Large intestine (tissue), 12 donors: ENCODE measurements at places on chromosomes 1 and 21. TPM values are rescaled to one million over a fixed set of nuclear protein-coding genes. Genes with fewer than 3 reads are reported as not detected.

DNA sequence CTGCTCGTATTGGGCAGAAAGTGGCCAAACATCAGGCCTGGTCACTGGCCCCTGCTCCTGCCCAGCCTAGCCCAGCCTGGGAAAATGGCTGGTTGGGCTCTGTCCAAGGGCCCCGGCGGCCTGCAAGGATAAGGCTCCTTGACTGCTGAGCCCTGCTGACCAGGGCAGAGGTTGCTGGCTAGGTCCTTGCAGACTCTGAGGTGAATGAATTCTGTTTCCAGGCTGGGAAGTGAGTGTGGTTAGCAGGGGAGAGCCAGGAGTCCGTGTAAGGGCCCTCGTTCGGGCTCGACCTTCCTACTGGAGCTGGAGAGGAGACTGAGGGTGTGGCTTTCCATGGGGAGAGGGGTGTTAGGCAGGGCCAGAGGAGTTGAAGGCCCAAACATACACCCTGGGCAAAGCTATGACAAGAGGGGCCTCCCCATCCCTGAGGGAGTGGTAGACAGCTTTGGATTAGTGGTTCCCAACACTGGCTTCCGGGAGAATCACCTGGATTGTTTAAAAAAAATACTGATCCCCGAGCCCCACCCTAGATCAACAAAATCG lies 20.6 kb downstream of the CSF1 start:
- peak; percentile 79 for DNase-seq

DNA sequence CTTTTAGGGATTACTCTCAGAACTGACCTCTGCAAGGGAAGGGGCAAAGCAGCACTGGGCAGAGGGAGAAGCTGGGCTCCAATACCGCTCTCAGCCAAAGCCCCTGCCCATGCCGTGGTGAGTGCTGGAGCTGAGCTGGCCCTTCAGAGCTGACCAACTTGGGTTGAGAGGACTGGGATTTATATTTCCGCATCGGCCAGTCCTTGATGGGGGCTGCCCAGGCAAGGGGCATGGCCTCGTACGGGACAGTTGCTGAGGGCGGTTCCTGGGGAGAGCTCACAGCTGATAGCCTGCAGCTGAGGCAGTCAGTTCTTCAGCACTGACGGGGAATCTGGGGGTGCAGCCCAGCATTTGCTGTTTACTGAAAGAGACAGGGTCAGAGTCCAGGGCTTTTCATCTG lies 8.0 kb downstream of the HUNK start:
- DNase-seq: no peak

PBX1 gene
- 60.8 TPM for polyA plus RNA-seq

KRTAP13-2 gene
- polyA plus RNA-seq: not detected

DNA sequence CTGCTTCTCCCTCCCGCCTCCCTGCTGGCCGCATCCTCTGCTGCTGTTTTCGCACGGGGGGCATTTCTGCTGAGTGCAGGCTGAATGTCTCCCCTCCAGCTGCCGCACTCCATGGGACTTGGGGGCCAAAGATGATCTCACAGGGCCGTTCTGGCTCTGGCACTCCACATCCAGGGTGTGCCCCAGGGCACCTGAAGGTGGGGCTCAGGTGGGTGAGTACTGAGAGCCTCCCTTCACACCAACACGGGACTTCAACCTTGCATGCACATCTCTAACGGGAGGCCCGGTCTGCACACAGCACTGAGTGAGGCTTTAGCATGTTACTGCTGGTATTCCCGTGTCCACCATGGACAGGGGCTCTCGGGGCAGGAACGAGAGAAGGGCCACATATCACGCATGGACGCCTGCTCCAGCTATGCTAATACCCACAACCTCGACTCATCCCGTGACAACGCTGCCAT lies 88.9 kb downstream of the DMRTB1 start:
- no peak for DNase-seq

LCE1C gene
- polyA plus RNA-seq: not detected

DNA sequence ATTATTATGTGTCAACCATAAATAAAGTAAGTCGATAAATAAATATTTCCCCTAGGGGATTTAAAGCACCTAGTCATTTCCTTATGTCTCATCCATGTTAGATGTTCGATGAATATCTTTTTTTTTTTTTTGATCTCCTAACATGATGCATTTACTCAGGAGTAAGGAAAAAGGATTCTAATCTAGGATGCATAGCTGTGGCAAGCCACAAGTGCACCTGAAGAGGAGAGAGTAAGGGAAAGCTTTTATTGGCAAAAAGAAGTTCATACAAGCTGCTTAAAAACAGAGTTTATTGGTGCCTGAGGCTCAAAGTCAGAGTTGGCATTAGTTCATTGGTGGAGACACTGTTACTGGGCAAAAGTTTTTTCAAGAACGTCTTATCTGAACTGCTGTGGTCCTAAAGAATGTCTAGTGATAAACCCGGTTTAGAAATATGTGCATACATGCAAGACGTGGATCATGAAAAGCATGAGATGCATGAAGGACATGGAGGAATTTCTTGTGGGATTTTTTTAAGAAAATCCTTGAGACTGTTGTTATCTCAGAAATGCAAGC lies 51.7 kb downstream of the SWT1 start:
- no peak for DNase-seq

DNA sequence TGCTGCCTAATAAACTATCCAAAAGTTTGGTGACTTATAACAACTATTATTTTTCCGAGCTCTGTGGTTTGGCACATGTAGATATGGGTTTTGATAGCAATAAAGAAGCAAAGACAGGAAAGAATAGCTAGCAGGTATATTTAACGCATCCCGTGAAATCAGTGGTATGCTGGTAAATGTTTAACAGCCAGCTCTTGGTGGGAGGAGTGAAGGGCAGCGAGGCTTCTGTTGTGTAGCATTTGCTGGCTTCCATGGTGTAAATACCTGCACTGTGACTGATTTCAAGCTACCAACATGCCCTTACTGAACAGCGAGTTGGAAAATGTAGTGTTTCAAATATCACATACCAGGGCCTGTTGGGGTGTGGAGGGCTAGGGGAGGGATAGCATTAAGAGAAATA lies 291.0 kb downstream of the PRDM2 start:
- peak; percentile 17 for DNase-seq

- no peak for DNase-seq
Measured at GRCh38 chr1:173666646-173667045, 3.0 kb downstream of the ANKRD45 start.

GRCh38 chr1:223796210-223796609 lies 49.5 kb downstream of the TP53BP2 start:
- no peak for DNase-seq

DNA sequence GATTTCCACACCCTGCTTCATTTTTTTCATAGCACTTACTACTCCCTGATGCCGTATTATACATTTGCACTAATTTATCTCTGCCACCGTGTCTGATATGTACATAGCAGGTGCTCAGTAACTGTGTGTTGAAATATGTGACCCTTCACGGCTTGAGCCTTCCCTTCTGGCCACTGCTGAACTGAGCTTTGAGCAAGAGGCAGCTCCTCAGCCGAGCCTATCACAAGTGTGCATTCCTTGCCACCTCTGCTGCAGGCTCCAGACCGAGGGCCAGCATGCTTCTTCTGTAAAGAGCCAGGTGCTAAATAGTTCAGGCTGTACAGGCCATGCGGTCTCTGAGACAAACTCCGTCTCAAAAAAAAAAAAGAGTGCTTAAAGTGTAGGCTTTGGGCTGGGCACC lies 22.6 kb downstream of the PLEKHM2 start:
- no peak for DNase-seq

PRSS38 gene
- not detected for polyA plus RNA-seq

RIPK4 gene
- polyA plus RNA-seq: 22.2 TPM

GRCh38 chr21:34807146-34807880 lies 138.5 kb downstream of the CLIC6 start:
- no peak for DNase-seq

DNA sequence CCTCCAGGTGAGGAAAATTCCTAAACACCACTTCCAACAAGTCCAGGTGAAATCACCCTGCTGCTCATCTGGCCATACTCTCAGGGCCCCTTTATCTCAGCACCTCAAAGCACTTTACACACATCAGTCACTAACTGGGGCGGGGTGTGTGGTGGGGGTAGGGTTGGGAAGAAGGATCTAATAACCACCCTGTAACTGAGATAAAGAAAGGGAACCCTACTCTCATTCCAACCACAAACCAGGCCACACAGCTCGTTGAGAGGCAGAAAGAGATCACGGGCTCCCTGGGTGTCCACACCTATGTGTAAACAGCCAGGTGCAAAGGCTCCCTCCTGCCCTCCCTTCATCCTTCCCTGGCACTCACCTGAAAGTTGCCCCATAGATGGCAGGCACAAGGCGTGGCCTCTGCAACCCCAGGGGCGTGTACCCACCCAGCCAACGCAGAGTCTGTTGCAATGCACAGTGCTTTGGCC lies 20.4 kb downstream of the GPR161 start:
- peak; percentile 78 for DNase-seq

GRCh38 chr1:167486090-167486824 lies 32.1 kb downstream of the CD247 start:
- DNase-seq: no peak

SV2A gene
- polyA plus RNA-seq: 5.1 TPM

OLIG2 gene
- polyA plus RNA-seq: not detected

WDR64 gene
- polyA plus RNA-seq: 0.03 TPM

GRCh38 chr1:219651993-219652392 lies 39.1 kb upstream of the ZC3H11B start:
- DNase-seq: no peak

DNA sequence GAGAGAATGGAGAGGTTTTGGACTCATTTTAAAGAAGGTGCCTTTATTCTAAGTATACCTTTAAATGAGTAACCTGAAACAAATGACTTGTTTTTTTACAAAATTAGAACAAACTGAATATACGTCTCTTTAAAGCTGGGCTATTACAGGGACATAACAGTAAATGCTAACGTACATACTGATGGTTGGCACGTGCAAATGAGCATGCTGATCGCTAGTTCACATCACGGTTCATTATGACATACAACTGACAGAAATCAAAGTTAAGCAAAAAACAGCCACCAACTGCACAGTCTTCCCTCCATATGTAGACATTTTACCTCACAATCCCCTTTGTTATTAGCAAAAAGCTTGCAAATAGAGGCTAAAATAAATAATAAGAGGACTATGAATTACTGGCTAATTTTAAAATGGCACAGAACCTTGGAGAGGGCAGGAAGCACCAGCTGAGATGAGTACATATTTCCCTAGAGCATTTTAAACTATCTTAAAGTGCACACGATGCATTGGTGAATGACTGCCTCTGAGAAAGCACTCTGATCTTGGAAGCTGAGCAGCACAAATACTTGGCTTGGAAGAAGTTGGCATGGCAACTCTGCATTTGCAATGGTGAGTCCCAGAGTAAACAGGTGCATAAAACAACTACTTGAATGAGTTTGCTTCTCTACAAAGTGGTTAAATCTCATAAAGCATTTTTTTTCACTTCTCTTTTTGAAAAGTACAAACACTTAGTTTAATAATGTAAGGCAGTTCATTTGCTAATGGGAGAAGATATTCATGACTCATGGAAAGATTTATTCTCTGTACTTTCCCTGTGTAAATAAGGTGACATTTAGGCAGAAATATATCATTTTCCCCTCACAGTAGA lies 204.7 kb downstream of the LHX8 start:
- DNase-seq: no peak

CLEC20A gene
- polyA plus RNA-seq: 0.09 TPM

SPATA17 gene
- polyA plus RNA-seq: 2.6 TPM

DNA sequence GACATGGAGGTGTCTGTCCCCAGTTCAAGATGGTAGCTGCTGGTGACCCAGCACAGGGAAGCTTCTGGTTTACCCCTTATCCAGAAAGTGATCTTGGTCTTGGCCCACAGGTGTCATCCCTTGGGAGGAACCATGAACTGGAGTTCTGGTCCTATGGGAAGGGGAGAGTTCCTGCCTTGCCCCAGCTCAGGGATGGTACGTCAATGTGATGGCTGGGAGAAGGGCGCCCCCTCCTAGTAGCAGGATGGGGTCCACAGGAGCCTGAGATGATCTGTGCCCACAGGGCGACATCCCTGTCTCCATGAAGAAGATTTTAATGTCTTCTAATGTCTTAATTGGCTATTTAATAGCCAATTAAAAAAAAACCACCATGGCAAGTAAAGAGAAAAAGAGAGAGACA lies 249.8 kb downstream of the SIPA1L2 start:
- no peak for DNase-seq

- no peak for DNase-seq
Measured at GRCh38 chr1:215007880-215008279, 74.7 kb upstream of the KCNK2 start.

CYP4A22 gene
- 0.03 TPM for polyA plus RNA-seq

GRCh38 chr1:205284420-205285144 lies 37.0 kb downstream of the NUAK2 start:
- peak; percentile 85 for DNase-seq

GRCh38 chr1:215835951-215836350 lies 268.8 kb downstream of the KCTD3 start:
- DNase-seq: no peak

GRCh38 chr1:1171161-1171545 lies 2.5 kb upstream of the TTLL10 start:
- no peak for DNase-seq

- no peak for DNase-seq
Measured at GRCh38 chr1:240496941-240497340, 115.0 kb downstream of the GREM2 start.

- DNase-seq: no peak
Measured at GRCh38 chr1:223521150-223521549, 127.9 kb downstream of the CCDC185 start.

- DNase-seq: no peak
Measured at GRCh38 chr1:214977110-214977509, 105.4 kb upstream of the KCNK2 start.

- DNase-seq: no peak
Measured at GRCh38 chr1:78607334-78607927, 12.8 kb upstream of the IFI44L start.

DNA sequence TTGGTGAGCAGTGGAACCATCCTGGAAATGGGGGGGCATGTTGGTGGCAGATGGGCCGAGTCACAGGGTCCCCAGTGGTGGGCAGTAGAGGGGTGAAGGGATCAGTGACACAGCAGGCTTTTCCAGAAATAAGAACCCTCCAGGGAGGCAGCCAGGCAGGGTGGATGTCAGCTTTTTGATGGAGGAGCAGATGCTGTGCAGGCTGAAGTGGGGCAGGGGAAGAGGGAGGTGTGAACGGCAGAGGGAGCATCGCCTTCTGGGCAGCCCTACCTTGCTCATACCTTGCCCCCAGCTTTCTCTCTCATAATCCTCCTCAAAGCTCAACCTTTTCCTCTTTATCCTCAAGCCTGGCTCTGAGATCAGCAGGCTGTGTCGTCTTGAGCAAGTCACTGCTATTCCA lies 131.8 kb upstream of the IPO9 start:
- no peak for DNase-seq

GRCh38 chr1:205547936-205548827 lies 43.7 kb downstream of the CDK18 start:
- no peak for DNase-seq

DNA sequence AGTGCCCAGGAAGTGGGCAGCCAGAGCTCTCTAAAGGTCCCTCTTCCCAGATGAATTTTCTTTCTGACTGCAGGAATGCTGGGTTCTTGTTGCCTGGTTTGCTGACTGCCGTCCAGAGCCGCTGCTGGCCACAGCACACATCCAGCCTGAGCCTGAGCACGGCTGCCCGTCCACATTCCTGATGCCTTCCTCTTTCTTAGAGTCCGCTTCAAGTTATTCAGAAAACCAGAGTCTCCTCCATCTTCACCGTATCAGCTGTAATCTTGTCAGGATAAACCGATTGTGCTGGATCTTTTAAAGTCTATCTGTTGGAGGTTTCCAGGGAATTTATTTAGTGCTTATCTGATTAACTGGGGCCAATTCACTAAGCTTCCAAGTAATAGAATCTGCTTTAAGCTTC lies 84.8 kb upstream of the BCAR3 start:
- no peak for DNase-seq

CYP4Z1 gene
- 0.03 TPM for polyA plus RNA-seq
